ENCODE measurements at places on chromosomes 1 and 21. TPM values are rescaled to one million over a fixed set of nuclear protein-coding genes. Genes with fewer than 3 reads are reported as not detected.

SYPL2 gene
- 12.3 TPM for total RNA-seq

DNA sequence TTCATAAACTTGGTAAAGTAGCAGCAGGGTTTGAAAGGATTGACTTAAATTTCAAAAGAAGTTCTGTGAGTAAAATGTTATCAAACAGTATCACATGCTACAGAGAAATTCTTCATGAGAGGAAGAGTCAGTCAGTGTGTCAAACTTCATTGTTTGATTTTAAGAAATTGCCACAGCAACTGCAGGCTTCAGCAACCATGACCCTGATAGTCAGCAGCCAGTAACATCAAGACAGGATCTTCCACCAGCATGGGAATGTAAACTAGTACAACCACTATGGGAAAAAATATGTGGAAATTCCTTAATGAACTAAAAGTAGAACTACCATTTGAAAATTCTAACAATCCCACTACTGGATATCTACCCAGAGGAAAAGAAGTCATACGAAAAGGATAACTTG is 11.5 kb downstream of the MAEL start:
- DNase-seq: no peak

DNA sequence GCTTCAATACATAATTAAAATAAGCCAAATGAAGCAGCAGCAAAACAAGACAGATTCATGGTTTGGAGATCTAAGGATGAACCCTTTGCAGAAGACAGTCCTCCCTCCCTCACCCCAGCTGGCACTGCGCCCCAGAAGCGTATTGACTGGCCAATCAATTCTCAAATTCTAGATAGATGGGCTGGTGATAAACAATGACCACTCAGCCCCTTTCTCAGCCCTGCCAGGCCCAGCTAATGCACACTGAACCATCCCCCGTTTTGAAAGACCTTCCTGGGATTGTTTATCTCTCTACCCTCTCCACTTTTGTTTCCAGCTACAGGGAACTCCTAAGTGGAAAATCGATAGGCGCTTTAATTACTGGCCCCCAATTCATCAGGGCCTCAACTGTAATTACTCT is 29.0 kb downstream of the TNR start:
- DNase-seq: no peak

DNA sequence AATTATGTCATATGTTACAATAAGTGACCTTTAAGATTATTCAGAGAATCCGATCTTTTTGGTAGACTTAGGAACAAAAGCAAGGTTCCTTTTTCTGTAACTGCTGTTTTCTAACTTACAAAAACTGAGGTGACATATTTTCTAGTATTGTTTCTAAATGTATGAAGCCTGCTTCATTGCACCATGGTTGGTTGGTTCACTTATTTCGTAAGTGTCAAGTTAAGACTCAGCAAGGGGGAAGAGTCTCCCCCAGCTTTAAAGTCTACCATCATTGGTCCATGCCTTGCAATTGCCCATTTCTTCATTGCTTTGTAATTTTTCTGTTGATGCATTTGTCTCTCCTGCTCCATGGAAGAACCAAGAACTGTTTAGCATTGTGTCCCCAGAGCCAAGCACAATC is 136.9 kb downstream of the DISC1 start:
- DNase-seq: no peak

DNA sequence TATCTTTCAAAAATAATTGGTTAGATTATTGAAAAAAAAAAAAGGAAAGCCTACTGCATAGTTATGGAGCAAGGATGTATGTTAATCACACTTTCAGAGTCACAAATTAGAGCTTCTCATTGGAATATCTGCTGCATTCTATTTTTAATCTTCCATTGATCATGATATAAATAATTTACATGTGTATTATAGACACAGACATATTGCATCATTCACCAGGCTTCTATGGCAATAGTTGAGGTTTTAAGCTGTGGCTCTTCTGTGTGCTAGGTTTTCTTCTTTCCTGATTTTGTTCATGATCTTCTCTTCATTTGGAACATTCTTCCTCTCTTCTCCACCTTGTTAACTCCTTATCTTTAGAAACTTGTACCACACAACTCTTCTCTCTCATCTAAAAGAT is 123.2 kb upstream of the HMCN1 start:
- DNase-seq: no peak

GRCh38 chr1:14538335-14538734 is 60.1 kb upstream of the KAZN start:
- no peak for DNase-seq

DNA sequence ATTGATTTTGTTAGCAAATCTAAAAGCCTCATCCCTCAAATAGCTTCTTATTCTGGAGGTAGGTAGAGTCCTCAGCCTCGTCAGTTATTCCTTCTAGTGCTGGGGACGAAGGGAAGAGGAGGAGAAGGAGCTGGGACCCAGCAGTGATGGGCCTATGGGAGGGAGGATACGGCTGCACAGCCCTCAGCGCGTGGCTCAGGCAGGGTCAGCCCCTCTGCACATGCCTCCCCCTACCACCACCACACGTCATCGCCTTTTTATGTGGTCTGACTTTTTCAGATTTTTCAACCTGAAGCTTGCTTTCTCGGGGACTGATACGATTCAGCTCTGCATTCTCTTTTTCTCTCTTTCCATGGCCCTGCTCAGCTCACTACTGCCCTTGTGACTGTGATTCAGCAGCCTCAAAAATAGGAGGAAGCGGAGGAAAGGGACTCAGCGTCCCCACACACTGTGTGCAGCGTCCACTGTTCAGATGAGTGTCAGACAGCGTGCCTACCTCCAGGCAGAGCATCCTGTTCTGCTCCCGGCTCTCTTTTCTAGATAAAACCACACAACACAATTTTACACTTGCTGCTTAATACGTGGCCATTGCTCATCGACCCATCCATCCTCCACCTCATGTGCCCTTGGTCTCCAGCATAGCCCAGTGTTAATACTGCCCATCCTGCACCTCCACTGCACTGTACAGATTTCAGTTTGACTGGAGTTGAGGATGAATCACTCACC is 827 bp downstream of the OR2B11 start:
- DNase-seq: no peak

GRCh38 chr1:39677645-39678044 is 5.7 kb upstream of the NT5C1A start:
- no peak for DNase-seq

DNA sequence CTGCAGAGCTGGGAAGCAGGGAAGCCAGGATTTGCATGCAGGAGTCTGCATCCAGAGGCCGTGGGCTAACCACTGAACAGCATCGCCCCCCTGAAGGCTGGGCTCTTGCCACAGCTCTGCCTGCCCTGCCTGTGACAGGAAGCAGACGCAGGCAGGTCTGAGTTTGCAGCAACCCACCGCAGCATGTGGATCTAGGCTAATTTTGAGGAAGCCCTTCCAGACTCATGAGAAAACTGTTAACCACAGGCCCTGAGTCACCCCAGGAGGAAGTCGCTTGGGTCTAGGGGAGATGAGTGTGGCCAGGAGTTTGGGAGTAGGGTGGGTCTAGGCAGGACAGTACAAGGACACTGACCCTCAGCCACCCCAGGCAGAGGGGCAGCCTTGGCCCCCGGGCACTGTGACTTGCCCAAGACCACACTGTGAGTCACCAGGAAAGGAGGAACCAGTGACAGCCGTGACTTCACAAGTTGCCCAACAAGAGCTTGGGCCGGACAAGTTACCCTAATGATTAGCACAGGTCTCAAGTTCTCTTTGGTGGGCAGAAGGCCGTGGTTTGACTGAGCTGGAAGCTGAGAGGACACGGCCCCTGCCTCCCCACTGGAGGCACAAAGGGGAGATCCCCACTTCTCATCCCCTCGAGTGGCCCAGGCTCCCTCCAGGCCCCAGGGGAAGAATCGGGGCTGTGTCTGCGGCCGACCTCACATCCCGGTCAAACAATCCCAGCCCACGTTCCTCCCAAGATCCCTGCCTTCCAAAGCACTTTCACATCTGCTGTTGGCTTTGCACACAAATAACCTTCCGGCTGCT is 826 bp downstream of the LAPTM5 start:
- DNase-seq: peak; percentile 70

DNA sequence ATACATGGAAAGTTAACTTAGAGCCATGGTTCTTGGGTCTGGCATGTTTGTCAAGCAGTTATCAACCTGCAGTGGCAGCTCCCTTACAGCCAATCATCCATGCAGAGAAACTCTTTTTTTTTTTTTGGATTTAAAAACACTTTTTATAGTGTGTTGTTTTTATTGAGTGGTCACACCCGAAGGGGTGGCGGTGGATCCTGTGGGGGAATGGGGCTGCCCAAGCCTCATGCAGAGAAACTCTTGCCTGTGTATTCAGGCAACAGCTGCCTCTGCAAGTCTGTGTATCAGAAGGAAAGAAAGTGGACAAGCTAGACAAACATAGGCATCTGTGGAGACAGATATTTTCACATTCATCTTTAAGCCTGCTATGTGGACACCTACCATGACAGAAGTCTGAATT is 104.8 kb downstream of the GLUL start:
- no peak for DNase-seq

DNA sequence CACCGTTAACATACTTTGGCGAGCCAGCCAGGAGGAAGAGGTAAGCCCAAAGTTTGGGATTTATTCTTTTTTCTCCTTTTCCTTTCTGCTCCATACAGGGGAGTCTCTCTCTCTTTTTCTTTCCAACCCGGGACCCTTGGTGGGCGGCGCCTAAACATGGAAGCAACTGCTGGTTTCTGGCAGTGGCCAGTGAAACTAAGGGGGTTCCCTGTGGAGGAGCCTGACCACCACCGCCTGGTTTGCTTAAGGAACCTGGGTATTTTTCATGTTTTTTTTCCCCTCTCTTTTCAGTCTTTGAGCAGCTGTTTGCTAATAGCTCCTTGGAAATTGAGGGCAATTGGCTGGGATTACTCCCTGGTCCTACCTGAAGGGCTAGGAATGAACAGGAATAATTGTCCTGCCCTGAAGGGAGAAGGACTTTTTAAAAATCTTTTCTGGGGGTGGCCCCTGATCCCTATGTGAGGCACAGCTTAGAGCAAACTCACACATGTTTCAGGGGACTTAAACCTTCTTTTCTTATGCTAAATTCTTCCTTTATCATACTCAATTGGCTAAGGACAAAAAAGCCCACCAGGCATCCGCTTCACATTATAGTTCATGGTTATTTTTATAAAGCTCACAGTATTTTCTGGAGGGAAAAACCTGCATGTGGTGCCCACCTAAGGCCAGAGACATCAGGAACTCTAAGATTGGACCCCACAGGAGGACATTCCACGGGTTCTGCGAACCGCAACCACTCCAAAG is 61.3 kb upstream of the PLD5 start:
- DNase-seq: no peak

DNA sequence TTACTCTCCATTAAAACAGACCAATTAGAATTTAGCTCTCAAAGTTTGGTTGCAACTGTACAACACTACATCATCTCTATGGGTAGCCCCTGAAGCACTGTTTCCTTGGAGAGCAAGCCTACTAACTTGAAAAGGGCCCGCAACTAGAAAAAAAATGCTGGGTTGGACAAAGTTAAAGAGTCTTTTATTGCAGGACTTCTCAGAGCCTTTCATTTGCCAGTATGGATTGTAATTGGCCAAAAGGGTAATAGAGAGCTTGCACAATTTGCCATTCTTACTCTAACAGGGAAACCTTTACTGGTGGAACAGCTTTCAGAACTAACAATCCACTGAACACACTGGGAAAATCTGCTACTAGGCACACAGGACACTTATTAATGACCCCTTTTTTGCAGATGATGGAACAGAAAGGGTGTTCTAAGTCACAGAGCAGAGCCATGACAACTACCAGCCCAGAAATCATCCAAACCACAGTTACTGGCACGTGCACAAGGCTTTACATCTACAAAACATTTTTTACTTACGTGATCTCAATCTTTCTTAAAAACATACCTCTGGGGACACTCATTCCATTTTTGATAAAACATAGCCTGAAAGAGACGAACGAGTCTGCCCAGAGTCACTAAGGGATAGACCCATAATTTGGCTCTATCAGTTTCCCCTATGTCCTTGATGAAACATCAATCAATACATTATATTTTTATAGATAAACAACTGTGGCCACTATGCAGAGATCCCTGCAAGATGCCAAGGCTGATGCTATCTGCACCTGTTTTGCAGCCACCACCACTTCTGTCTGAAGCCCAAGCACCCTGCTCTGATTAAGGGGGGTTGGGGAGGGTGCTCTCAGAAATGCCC is 176.3 kb upstream of the EDN2 start:
- DNase-seq: no peak

DNA sequence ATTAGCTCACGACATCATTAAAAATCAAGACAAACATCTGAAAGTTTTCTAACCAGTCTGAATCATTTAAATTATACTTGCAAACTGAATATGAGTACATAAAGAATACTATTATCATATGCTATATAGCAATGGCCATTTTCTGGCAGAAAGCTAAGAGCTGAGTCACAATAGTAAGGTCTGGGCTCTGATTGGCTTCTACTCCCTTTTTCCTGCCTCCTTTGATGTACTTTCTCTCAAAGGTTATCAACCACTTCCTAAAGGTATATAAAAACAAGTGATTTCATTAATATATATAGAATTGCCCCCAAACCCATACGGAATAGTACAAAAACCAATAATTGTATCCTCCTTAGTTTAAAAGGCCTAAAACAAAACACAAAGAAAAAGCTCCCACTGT is 7.0 kb downstream of the KCNA3 start:
- no peak for DNase-seq

TMEM54 gene
- 11.4 TPM for total RNA-seq

- no peak for DNase-seq
Measured at GRCh38 chr1:83102630-83103071, 896.3 kb downstream of the TTLL7 start.

- no peak for DNase-seq
Measured at GRCh38 chr1:56436912-56437417, 142.4 kb downstream of the PLPP3 start.

GRCh38 chr1:36391271-36391670 is 5.5 kb upstream of the STK40 start:
- DNase-seq: no peak

DNA sequence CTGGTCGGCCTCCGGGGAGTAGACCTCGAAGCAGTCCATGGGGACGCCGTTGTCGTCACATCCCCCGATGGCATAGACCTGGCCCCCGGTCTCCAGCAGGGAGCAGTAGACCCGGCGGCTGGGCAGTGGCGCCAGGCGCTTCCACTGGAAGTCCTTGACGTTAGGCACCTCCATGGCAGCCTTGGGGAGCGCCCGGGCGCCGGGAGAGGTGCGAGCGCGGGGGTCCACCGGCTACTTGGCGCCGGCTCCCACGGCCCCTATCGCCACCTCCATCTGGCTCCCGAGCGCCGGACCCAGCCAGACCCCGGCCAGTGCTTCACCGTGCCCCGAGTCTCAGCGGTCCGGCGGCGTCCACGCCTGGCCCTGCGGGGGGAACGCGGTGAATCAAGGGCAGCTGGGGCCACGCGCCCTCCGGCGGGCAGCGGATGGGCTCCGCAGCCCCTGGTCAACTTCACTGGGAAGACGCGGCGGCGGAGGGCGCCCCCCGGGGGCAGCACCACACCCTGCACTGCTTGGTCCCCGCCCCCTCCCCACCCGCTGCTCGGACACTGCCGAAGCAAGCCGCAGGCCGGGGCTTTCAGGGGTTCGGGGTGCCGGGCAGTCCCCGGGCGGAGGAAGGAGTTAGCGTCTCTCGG is 13.2 kb downstream of the KLHDC8A start:
- no peak for DNase-seq

GRCh38 chr21:38404177-38404576 is 94.1 kb downstream of the ERG start:
- no peak for DNase-seq

TBX15 gene
- total RNA-seq: 4.5 TPM

- no peak for DNase-seq
Measured at GRCh38 chr1:119318466-119319309, 49.9 kb upstream of the HAO2 start.

BROX gene
- total RNA-seq: 28.2 TPM

Data from left cardiac atrium (tissue), 4 donors.